Frontal cortex (tissue), 4 donors: ENCODE measurements at places on chromosomes 11 and 22. TPM values are rescaled to one million over a fixed set of nuclear protein-coding genes. Genes with fewer than 3 reads are reported as not detected.

DNA sequence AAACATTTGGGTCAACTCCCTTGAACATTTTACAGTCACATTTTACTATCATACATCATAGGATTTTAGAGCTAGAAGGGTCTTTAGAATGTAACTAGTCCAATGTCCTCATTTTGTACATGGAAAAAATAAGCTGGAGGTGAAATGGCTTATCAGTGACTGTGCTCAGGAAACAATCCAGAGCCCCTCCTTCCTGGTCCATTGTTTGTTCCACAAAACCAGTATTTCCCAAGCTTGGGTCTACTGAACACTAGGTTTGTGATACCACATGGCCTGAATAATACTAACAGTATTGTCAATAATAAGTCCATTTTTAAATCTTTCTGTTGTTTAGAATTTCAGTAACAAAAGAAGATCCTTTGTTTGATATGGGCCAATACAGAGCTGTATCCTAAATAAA lies 27.1 kb downstream of the PDGFD start:
- DNase-seq = no peak

The KCNJ4 gene
- total RNA-seq = 12.2 TPM

The ARHGAP8 gene
- 1.2 TPM for total RNA-seq

DNA sequence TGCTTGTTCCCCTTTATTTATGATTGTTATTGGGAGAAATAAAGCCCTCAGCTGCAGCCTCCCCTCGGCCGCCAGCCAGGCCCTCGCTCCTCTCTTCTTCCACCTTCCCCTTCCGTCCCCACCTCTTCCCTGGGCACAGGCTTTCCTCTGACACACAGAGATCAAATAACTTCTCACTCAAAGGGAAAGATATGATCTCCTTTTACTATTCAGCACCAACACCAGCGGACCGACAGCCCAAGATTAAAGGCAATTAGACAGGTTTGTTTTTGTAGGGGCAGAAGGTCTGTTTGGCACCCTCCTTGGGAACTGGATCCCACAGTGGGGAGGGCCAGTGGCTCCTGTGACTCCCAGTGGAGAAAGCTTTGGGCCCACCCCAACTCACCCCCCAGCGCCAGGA lies 23.0 kb downstream of the NECTIN1 start:
- no peak for DNase-seq

The CCDC15 gene
- total RNA-seq = 3.7 TPM

The BAIAP2L2 gene
- total RNA-seq = under 0.01 TPM
